T-helper 2 cell treated with Interferon-gamma antibody and Interleukin-4, amounts not matched to agents 5 μg/mL and 100 μg/mL, for 36 hours (primary cell): ENCODE measurements at places on chromosomes 2 and 18.

- DNase-seq, result no peak
These were observed 55.9 kb upstream of the NT5C1B start for GRCh38 chr2:18645315-18645714.

DNA sequence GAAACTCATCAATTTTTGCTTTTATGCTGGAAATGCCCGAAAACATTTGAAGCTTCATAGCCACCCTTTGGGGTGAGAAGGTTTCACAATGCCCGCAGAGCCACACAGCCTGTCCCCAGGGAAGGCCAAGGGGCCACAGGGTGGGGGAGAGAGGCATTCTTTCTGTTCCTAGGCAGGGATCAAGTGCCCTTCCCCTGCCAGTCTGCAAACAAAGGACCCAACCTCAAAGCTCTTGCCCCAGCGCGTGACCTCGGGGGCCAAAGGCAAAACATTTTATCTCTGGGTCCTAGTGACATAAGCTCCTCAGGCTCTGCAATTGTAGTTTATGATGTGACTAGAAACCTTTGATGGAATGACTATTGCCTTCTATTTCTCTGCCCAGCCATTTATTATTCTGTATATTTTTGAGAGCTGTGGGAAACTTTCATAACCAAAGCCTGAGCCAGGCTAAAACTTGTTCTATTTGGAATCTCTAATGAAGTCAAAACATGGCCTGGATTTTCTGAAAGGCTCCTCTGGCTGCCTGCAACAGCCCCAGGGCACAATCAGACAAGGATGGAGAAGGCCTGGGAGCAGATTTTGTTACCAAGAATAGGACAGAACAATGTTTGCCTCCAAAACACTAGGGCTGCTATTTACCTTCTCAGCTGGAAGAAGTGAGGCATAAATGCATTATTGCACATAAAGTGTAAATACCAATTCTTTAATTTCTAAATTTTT, 137.2 kb upstream of the KCTD1 start:
- DNase-seq, result no peak

DNA sequence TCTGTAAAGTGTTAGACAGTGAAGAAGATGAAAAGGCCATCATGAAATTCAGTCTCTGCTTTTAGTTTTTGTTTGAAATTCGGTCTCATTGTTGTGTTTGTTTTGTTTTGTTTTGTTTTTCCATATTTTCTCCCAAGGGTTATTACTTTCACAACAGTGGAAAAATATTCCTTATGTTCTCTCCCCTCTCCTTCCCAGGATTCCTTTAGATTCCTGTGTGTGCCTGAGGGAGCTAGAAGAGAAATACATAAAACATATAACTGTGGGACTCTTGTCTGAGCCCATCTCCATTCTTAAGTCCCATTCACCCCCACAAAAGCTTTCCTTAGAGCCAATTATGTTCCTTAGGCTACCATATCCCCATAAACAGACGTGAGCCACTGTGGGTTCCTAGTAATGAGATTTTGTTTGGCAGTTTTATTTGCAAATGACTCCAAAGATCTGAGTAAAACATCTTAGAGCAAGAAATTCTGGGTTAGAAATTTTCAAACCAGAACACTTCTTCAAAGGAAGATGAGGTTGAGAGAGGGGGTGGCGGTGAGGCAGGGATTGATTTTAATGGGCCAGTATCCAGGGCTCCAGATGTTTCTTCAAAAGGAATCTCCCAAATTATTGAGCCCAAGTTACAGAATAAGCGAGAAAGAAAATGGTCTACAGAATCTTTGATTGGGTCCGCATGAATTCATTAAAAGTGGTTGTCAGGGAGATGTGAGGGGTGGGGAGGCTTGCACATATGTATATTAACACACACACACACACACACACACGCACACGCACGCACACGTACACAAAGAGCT, 157.8 kb upstream of the TNP1 start:
- no peak for DNase-seq

- no peak for DNase-seq
These were observed 7.1 kb upstream of the CELF4 start for GRCh38 chr18:37572736-37573135.

- no peak for DNase-seq
These were observed 46.8 kb upstream of the RTN4 start for GRCh38 chr2:55097082-55097460.

- DNase-seq, result no peak
These were observed 357.0 kb upstream of the FSIP2 start for GRCh38 chr2:185381631-185382030.
